ENCODE measurements at places on chromosomes 4 and X.

DNA sequence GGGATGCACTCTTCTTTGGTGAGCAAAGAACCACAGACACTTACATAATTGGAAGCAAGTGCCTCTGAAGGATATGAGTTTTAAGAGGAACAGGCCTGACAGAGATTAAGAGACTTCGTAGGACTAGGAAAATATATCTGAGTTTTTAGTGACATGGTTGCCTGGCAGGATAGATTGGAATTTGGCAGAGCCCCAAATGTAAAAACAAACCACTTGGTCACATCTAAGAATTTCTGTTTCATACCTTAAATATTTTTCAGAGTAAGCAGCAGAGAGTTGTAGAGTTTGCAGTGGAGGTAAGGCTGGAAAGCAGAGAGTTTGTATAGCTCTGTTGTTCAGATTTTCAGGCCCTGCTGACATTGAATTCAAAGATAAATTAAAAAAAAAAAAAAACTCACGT is 150.1 kb upstream of the MAGEB2 start:
- no peak for DNase-seq

- no peak for DNase-seq
These were observed 87.1 kb upstream of the INPP4B start for GRCh38 chr4:142933207-142933606.

GRCh38 chr4:14906805-14907204 is 95.5 kb upstream of the CPEB2 start:
- no peak for DNase-seq

GRCh38 chrX:76148041-76148665 is 24.7 kb upstream of the PBDC1 start:
- no peak for DNase-seq

- no peak for DNase-seq
These were observed 208.7 kb downstream of the SOWAHB start for GRCh38 chr4:76689145-76689817.

DNA sequence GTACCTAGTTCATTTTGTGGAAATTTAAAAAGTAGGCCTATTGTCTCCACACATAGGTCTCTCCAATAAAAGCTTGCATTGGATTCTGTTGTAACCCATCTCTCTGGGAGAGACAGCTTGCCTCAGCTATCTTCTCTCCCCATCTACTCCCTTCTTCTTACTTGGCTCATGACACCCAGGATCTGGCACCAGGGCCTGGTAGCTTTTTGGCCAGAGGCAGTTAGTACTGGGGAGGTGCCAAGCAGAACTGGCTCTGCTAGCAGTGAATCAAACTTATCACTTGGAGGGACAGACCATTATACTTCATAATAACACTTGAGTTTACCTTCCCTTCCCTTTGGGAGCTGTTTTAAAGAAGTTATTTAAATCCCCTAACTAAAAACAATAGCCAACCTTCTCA is 31.8 kb downstream of the PLAC1 start:
- no peak for DNase-seq

GRCh38 chr4:180766944-180767729 is 1476.1 kb upstream of the TENM3 start:
- DNase-seq, result no peak

DNA sequence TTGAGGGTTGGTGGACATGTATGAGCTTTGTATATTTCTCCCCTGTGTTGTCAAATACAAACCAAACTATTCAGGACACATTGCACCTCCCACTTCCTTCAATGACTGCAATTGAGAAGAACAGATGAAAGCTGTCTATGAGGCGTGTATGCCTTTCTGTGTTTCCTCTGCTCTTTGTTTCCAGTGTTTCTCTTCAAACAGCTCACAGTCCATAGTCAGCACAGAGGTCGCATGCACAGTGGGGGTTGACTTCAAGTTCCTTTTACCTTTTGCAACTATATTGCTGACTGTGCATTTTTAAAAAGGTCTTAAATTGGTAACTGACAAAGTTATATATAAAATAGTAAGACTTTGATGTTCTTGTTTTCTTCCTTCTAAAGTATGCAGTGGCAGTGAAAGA is 957.8 kb downstream of the C4orf33 start:
- no peak for DNase-seq

All from right atrium auricular region (tissue), 2 donors.